Activated T-cell treated with anti-CD3 and anti-CD28 coated beads, Interleukin-2, amount 50 U/mL, for 72 hours (primary cell): ENCODE measurements at places on chromosomes 3 and 15. TPM values are rescaled to one million over a fixed set of nuclear protein-coding genes. Genes with fewer than 3 reads are reported as not detected.

KLHL40 gene
- total RNA-seq, result not detected

GOLGA8M gene
- total RNA-seq, result not detected

CCDC54 gene
- not detected for total RNA-seq

TRIM42 gene
- not detected for total RNA-seq

XCR1 gene
- total RNA-seq, result not detected

CORO2B gene
- 0.07 TPM for total RNA-seq

PRICKLE2 gene
- 0.09 TPM for total RNA-seq

OCA2 gene
- total RNA-seq, result not detected

SPINK8 gene
- total RNA-seq, result not detected

WDR49 gene
- 0.31 TPM for total RNA-seq

ATP13A5 gene
- not detected for total RNA-seq
